ENCODE measurements at places on chromosomes 11 and 22.

DNA sequence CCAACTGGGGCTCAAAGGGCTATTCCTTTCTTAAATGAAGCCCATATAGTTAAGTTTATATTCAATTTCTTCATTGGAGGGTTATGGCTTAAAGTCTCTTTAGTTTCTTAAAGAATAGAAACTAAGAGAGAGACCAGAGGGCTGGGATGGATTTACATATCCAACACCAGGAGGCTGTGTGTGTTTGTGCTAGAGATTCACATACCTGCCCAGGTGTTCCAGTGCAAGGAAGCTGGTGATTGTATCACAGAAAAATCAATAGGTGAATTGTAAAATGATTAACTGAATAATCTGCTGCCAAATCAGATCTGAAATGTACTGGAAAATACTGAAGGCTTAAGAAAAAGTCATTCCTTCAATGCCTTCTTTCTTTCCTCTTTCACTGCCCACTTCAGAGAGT, 148.2 kb upstream of the BDNF start:
- DNase-seq: no peak

DNA sequence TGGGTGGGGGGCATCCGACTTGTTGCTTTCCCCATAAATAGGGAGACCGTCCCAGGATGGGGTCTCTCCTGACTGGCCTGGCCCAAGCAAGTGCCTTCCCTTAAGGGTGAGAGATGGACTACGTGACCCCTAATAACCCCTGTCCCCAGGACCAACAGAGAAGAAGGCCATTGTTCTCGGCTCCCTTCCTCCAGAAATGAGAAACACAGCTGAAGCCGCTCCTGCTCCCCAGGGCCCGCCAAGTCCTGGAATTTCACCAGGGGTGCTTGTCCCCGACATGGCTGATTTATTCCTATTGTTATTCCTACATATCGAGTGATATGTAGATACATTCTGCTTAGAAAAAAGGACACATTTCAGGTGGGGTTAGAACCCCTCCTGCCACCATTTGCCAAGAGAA, 100.8 kb downstream of the TP53I11 start:
- DNase-seq: no peak

DNA sequence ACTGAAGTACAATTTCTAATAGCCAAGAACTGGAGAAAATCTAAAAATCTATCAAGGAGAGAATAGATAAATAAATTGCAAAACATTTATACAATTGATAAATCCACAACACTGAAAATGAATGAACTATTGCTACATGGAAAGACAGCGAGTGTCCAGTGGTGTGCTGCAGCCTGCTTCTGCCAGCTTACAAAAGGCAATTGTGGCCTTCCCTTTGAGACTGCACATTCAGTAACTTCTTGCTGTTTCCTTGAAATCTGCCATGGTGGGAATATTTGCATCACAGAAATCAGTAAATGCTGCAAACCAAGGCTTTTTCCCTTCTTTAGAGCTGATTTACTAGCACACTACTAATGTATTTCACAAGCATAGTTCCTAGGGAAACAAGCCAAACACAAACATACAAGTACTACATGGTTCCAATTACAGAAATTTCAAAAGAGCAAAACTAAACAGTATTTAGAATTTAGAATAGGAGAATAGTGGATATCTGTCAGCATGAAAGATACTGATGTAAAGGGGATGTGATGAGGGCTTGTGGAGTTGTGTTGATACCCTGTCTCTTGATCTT, 76.9 kb upstream of the TRIM77 start:
- DNase-seq: no peak

GRCh38 chr11:32705309-32706033, 89.0 kb downstream of the CCDC73 start:
- DNase-seq: no peak

- DNase-seq: no peak
Measured at GRCh38 chr11:120128392-120129119, 9.4 kb downstream of the TRIM29 start.

DNA sequence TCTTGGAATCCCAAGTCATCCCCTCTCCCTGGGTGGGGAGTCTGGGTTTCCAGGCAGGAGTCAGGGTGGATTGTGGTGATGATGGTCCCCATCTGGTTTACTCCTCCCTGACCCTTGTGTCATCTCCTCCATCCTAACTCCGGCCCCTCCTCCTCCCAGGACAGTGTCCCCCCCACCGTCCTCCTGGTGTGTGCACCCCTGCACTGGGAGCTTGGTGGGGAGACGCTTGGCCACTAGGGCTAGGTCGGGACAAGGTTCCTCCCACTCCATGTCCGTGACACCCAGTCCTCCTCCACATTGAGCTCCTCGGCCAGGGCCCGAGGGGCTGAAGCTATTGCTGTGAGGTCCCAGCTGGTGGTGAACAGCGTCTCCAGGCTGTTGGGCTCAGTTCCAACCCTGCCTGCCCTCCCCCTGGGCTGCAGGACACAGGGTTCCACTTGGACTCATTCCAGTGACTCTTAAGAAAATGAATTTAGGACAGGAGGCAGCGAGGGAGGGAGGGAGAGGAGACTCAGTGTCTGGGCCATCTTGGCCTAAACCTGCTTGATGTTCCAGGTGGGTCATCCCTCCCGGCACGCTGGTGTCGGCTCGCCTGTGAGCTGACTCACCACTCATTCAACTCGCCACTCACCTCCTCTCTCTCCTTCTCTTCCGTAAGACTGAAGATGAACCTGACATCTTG, 433.2 kb downstream of the TBC1D22A start:
- DNase-seq: no peak

DNA sequence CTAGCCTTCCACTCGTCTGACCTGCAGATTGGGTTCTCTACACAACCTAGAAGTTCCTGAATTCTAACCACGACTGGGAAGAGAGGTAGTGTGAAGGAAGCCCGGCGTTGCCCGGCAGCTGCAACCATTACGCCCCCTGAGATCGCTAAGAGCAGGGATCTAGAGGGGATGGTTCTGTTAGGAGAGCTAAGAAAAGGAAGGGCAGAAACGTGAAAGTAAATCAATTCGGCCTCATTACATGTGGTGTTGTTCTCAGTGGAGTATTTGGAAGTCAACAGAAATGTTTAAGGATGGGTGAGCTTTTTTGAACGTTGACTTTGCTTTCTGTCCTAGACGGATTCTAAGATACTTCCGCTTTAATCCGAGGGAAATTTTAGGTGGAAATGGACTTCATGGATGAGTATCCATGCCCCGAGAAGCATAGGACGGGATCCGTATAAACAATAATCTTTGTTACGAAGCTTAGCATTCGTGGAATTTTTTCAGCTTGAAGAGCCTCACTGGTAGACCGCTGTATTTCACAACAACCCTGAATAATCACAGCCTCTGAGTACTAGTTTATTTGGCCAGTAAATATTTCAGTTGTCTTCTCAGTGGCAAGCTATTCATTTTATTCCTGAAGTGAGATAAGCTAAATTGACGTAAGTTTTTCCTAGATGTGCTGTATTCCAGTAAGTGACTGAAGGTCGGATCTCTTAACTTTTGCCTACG, 629 bp downstream of the ATP5MG start:
- no peak for DNase-seq

- DNase-seq: no peak
Measured at GRCh38 chr22:30196141-30196879, 50.2 kb downstream of the LIF start.

DNA sequence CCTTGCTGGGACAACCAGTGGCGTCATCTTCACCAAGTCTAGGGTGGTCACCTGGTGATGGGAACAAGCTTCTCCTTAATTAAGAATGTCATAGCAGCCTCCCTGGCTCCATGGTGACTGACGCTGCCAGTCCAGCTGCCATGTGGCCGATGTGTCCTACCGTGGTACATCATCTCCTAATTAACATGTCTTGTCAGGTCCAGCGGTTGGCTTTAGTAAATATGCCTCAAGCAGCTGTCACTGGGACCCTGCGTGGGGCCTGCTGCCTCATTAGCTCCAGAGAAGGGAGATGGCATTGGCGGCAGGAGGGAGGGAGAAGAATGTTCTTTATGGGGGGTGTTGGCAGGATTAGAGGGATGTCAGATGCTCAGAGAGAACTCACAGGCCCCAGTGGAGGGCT, 271.9 kb downstream of the ST3GAL4 start:
- DNase-seq: no peak

DNA sequence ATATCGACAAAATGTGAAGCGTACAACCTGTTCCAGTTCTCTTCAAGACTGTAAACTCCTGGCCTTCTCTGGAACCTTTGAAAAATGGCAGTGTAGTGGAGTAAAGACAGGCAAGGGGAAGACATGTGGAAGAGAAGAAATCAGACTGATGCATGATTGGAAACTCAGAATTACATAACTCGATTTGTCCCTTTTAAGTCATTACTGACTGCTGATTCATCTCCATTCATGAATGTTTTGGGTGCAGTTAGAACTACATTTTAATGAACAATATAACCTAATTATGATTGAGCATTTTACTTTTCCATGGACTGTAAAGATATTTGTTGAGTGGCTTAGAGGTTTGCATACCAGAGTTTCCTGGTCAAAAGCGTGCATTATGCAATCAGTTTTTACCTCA, 32.9 kb downstream of the FAT3 start:
- no peak for DNase-seq

- no peak for DNase-seq
Measured at GRCh38 chr11:69213316-69213715, 57.6 kb downstream of the SMIM38 start.

- DNase-seq: peak; percentile 71
Measured at GRCh38 chr22:38766076-38766777, 10.4 kb upstream of the SUN2 start.

GRCh38 chr11:57358543-57358961, 20.4 kb downstream of the P2RX3 start:
- no peak for DNase-seq

- no peak for DNase-seq
Measured at GRCh38 chr11:45267652-45268299, 18.4 kb downstream of the SYT13 start.

- peak; percentile 4 for DNase-seq
Measured at GRCh38 chr22:18028817-18029527, 4.6 kb upstream of the MICAL3 start.

DNA sequence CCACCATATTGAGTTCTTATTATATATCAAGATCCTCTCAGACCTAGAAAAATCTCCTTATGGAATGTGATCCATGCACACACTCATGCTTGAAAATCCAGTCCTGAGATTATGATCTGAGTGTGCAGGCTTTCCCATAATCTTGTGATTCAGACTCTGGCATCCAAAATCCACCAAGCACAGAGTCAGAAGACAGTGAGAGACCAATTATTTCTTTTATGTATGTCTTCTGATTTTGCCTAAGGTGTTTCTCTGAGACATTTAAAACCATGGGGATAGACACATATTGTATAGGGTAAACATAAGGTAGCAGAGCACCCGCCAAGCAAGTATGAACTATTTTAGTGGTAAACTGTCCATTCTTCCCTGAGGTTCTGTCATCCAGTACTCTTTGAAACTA, 52.0 kb upstream of the MMP13 start:
- DNase-seq: no peak

DNA sequence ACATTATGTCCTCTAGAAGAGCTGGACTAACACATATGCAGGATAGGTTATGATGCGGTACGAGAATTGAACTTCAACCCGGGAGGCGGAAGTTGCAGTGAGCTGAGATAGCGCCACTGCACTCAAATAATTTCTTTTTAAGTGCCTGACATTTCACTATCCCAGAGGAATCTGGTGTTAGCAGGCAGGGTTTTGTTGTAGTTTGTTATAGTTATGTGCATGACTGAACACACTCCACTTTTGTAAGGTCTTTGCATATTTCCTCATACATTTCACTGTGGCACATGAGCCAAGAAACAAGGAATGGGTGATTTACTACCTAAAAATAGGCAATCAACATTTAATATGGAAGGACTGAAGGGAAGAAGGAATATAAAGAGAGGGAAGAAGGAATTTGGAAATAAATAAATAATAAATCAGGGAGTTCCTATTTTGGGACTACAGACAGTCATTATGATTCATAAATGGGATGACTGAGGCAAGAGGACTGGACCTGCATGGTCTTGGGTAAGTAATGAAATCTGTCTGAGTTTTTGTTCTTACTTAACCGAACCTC, 8.7 kb upstream of the HIPK3 start:
- DNase-seq: no peak

GRCh38 chr11:117866526-117866925, 9.9 kb downstream of the FXYD6 start:
- DNase-seq: no peak

GRCh38 chr11:8839957-8840945, 70.7 kb upstream of the AKIP1 start:
- DNase-seq: no peak

Data from NCI-H2171 treated with DMSO at 0.1 percent for 48 hours (cell line).